Fibroblast of skin of left quadriceps (primary cell): ENCODE measurements at places on chromosomes 6 and 20.

DNA sequence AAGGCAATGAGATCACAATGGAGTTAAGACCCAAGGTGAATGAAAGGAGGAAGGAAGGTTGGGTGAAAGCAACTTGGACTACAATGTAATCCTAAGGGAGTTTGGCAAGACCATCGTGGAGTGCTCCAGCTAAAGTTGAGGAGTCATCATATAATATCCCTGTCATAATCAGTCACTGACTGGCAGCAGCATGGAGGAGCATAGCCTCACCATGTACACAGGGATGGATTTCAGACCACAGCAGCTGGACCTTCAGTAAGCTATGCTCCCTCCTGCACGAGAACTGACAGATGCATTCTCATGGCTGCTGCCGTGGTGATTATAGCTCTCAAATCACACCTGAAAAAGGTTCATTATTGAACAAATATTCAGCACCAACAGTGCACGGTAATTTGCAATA, 43.0 kb downstream of the GOPC start:
- no peak for DNase-seq

DNA sequence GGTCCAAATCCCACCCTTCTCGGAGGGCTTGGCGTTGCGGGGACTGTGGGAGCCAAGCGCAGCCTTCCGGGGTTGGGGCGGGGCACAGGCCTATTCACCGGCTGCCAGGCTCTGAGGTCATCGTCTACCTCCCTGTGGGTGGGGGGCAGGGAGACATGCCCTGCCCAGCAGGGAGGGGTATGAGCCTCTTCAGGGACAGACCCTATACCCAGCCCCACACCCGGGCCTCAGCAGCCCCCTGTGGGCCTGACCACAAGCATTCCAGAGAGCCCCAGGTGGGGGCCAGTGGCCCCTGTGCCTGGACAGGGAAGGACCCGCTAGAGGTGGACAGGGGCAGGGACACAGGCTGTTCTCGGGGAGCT, 11.6 kb downstream of the LAMA5 start:
- no peak for DNase-seq

GRCh38 chr6:30981942-30982772, 1.4 kb upstream of the MUC21 start:
- peak; percentile 48 for DNase-seq

GRCh38 chr6:25027221-25027916, 91.6 kb upstream of the RIPOR2 start:
- DNase-seq = no peak

DNA sequence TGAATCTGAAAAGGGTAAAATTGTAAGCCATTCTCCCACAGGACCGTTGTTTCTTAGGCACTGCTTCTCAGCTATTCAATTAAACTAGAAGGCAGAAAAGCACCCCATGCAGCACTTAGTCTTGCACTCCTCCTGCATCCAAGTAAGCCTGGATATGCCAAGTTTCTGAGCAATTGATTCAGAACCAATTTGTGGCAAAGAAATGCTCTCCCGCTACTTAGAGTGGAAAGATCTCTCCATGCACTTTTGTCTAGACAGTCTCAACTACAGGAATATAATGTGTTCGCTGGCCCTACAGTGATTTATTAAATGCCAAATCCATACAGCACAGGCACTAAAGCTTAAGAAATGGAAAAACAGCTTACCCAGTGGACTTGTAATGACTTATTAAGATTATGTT, 338.5 kb downstream of the HACE1 start:
- no peak for DNase-seq

DNA sequence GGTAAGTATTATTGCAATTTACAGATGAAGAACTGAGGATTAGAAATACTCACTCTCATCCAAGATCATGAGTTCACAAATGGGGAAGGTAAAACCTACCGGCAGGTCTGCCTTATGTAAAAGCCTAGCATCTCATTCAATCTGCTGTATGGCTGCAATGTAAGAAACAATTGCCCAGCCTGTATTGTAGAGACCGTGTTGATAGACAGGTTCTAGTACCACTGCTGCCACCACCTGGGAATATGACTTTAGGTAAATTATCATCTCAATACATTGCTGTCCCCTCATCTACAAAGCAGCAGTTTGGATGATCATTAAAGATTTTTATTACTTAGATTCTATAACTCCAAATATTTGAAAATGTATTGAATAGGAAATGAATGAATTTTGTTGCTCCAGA, 23.3 kb upstream of the ARHGAP18 start:
- DNase-seq = no peak

GRCh38 chr20:23003881-23004460, 31.1 kb upstream of the SSTR4 start:
- DNase-seq = no peak
